ENCODE measurements at places on chromosomes 6 and 20.

DNA sequence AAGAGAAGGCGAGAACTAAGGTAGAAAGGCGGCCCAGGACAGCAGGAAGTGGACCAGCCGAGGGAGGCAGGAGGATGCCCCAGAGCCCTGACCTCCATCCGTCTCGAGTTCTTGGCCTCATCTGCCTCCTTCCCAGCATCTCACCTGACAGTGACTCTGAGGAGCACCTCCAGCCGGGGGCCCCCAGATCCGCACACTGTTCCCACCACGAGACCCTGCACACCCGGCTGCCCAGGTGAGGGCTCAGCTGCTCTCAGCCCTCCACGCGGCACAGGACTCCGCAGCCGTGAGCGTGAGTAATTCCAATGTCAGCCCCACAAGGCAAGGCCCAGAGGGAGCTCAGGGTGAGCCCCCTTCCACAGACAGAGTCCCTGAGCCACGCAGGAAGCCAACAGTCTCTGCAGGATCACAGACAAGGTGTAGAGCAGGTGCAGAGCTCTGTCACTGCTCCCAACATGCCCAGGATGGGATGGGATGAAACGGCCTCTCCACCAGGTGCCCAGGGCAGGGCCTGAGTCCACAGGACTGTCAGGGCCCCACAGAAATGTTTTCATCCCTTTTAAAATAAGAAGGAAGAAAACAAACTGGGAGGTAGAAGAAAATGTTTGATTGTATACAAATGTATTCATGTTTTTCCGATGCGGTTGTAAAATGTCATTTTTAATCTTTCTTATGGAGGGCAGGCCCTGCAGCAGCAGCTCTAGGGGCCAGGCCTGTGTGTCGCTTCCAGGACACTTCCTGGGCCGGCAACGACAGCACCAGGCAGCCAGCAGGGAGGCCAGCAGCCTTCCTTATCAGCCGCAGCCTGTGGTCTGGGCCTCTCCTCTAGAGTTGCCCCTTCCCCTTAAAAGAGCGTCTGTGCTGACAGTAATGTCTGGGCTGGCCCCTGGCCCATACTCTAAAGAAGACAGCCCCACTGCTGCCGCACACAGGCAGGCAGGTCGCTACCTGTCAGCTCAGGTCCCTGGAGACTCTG lies 66.9 kb downstream of the DLL1 start:
- DNase-seq, result no peak

GRCh38 chr6:72649032-72649984 lies 27.4 kb downstream of the KCNQ5 start:
- no peak for DNase-seq

GRCh38 chr6:4820704-4821276 lies 44.6 kb downstream of the CDYL start:
- no peak for DNase-seq

DNA sequence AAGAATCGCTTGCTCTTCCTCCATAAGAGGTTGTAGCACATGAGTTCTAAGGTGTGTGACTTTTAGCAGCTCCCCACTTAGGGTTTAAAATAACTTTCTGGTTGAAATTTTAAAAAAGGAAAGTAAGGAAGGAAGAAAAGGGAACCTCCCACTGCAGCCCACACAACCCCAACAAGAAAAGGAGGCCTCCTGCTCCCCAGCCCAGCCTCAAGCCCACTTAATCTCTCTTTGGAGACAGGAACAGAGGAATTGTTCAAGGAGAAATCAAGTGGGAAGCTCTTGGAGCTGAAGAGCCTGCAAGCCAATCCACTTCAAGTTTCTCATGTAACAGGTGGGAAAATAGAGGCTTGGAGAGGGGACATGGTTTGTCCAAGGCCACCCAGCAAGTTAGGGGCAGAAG lies 39.1 kb upstream of the PREX1 start:
- no peak for DNase-seq

DNA sequence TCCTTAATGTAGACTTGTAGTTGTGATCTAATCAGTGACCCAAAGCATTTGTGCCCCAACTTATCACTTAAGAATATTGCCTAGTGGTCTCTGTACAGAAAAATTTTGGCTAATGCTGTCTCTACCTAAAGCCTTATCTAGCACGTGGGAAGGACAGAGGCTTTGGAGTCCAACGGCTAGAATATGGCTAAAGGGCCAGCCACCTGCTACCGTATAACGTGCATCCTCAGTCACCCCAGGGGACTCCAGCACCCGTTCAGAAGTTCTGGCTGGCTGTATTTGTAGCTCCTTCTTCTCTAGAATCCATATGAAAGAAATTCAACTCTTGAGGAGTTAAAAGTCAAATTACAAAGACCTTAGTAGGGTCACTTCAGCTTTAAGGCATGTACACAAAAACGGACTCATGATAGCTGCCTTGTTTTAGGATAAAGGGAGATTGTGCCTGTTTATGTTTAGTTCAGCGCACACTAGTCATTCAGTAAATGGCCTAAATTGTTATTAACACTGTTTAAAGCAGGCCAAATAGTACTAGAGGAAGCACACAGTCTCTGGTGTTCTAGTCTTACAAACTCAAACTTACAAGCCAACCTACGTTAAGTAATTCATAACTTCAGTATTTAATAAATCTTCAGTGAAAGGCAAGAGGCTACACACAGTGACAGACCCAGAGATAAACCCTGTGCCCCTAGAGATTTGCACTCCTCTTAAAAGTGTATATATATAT lies 407.5 kb upstream of the PLCB4 start:
- no peak for DNase-seq

GRCh38 chr20:2619961-2620595 lies 32.4 kb upstream of the NOP56 start:
- no peak for DNase-seq

DNA sequence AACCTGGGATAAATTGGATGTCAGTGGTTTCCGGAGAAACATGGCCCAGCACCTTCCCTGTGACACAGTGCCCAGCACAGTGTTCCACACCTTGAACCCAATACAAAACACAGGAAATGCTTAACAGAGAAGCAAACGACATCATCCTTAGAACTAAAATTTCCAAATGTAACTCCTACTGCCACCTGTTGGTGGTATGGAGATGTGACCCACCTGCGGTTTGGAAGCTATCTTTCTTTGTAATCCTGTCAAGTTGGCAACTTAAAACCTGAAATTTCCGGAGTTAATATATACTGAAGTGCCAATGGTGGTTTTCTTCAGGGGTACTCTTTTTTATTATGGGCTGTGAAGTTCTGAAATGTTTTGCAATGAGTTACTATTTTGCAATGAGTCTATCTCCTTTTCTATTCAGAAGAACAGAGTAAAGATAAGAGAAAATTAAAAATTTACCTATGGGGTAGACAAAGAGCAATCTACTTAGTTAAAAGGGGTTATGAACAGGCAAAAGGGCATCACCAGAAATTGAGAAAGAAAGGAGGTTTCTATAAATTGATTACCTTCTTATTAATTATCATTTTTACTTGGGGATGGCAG lies 658.8 kb downstream of the PTPRT start:
- no peak for DNase-seq

- DNase-seq, result no peak
Observed at GRCh38 chr20:50487397-50487796, 22.8 kb upstream of the PTPN1 start.

DNA sequence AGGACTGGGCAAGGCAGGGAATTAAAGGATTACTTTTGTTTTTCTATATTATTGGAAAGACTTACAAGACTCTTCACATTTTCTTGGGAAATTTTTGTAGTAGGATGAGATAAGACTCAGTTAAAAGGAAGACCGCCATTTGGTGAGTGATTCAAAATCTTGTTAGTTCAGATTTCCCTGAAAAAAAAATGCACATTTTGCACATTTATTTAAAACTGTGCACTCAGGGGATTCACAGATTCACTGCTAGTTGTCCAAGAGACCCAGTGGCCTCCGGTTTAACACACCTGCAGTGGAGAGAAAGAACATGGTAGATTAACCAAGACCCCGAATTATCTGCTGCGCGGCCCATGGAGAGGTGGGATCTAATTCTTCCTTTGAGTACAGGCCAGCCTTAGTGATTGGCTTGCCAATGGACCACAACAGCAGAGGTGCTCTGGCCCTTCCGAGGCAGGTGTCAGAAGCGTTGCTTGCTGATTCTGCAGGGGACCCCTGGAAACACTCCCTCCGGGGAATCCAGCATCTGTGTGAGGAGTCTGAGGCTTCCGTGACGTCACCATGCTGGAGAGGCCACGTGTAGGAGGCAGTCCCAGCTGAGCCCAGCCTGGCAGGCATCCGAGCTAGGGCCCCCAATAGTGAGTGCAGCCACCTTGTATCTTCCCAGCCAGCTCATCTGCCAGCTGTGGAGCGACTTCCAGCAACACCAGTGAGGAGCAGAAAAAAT lies 68.9 kb downstream of the ZNF217 start:
- DNase-seq, result no peak

DNA sequence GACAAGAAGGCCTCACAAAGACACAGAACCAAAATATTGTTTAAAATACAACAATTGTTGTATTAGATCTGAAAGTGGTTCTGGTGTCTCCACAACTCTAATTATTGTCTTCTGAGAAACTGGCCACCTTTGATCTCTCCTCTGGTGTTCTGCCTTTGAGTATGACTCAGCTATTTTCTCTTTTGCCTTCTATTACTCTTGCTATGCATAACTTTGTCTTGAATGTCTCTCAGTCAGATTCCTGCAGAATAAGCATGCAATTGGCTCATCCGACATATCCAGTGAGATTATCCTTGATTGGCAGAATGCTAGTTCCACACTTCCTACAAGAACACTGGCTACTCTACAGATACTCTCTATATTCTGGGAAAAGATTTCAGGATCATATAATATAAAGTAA lies 14.3 kb upstream of the EPM2A start:
- no peak for DNase-seq

DNA sequence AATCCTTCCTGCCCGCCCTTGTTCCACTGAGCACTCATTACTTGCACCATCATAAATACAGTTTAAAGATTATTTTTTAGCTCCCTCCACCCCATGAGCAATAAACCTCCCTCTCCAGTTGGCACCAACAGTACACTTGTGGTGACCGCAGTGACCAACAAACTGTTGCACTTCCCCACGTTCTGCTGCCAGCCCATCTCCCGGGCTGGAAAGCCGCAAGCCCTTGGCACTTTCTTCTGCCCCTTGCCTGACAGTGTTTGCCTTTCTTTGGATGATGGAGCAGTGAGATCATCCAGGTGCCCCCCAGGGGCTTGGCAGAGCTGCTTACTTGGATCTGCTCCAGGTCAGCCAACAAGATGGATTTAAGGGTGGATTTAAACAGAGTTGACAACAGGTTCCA lies 21.6 kb downstream of the KCNB1 start:
- DNase-seq, result no peak

DNA sequence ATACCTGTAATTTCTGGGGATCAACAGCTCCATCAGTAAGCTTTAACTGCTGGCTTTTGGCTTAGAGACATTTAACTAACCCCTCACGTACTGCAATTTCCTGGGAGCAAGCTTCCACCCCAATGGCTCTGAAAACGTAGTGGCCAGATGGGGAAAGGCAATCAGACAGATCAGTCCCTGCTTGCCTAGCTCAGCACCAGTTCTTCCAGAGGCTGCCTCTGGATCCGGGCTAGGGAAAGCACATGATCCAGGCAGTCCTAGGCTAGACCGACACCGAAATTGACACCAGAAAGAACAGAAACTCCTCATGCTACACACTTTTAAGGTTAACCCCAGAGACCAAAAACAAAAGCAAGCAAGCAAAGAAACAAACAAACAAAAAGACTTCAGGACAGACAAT lies 13.3 kb downstream of the PREP start:
- DNase-seq, result no peak

- DNase-seq, result no peak
Observed at GRCh38 chr6:109393886-109394281, 11.6 kb upstream of the CD164 start.

GRCh38 chr6:111873178-111874024 lies at the start of gene FYN:
FYN (minus strand) TSS chr6:111873452; CDS start chr6:111720051, 153,401 bp downstream.
- DNase-seq, result peak; percentile 100

DNA sequence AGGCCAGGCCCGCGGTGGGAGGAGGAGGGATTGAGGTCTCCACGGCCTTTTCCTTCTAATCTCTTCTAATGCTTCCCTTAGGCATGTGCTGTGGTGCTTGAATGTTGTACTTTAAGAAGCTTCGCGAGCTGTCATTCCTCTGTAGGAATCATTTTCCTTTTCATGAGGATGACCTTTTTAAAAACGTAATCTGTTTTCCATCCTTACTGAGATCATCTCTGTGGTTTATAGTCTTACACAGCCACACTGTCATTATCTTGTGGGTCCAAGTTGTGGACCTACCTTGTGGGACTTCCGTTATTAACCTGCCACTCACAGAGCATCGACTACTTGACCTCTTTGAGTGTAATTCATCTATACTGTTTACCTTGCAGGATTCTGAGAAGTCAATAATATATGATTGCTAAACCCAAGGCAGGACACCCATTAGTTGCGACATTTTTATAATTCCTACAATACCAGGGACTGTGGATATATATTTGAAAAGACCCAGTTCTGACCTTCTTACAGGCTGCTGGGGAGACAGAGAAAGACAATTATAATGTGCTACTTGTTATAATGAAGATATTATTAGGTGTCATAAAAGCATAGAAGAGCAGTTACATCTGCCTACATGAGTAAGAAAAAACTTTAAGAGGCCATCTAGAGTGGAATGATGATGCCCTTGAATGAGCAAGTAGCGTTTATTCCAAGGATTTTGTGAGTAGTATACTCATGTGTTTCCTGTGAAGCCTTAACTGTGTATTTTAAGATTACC lies 842 bp downstream of the SLC25A27 start:
- no peak for DNase-seq

- DNase-seq, result no peak
Observed at GRCh38 chr6:86888301-86888700, 49.0 kb upstream of the HTR1E start.

- DNase-seq, result no peak
Observed at GRCh38 chr20:58571693-58572427, 56.7 kb upstream of the APCDD1L start.

- DNase-seq, result no peak
Observed at GRCh38 chr20:43946659-43947315, 32.1 kb downstream of the TOX2 start.

DNA sequence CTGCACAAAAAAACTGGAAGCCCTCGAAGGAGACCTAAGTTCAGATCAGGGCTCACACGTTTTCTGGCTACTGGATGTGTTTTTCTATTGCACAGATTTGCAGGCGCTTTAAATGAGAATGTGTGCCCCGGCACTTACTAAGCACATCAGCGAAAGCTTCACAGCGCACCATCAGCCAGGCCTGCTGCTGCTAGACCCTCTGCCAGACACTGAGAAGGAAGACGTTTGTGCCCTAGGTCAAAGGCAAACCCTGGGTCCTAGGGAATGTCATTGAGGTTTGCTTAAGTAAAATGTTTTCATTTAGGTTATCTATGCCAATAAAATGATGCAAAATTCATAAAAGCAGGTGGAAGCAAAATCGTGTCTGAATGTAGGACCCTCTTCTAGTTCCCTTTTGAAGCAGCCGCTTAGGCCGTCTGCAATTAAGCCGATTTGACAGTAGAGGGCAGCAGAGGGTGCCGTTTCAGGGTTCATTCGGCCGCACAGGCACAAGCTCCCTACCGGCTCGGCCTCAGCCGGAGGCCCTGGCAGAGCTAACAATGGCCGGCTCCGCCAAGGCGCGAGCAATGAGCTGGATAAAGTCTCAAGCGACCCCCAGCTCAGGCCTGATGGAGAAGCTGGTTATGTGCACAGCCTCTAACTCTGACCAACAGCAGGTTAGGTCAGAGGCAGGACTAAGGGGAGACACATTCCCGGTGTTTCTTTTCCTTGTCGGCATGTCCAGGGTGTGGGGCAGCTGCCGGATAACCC lies 107.2 kb upstream of the FOXA2 start:
- peak; percentile 18 for DNase-seq

- DNase-seq, result no peak
Observed at GRCh38 chr6:71168233-71168765, 120.3 kb upstream of the OGFRL1 start.
